ENCODE measurements at places on chromosomes 6 and 20.

- DNase-seq, result no peak
Observed at GRCh38 chr6:127215931-127216330, 50.7 kb upstream of the RNF146 start.

DNA sequence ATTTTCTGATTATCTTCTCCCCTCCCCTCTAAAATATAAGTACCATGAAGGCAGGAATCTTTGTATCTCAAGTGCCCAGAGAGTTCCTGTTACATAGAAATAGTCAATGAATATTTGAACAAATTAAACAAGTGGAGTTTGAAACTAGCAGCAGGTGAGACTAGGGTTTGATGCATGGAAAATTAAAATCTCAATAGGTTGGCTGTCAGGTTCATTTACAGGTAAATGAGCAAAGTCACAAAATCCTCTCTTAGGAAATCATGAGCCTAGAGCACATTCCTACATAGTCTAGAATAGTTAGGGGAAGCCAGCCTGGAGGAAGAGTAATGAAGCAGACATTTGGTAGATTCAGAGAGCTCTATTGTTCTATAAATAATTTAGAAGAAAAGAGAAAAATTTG is 140.4 kb downstream of the HS3ST5 start:
- DNase-seq, result no peak

DNA sequence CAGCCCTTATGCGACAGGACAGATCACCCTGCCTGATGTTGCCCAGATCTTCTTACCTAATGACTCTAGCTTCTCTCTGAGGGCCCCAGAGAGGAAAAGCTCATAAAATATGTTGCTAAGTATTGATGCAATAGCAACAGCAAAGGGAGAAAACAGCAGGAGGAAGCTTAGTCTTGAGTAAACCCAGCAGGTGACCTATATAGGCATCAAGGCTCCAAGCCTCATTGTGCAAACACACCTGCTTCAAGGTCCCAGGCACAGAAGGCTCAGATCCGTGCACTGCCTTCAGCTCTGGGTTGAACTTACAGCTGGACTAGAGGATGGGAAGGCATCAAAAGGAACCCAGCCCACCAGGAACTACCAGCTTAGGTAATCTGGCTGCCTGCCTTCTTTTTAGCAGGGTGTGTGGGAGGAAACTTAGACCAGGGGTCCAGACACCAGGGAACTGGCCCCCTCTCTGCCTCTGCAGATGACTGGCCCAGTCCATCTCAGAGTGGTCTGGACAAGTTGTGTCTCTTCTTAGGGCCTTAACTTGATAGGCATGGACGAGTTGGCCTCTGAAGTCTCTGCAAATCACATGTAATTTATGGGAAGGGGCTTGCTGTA is 34.4 kb downstream of the TGM3 start:
- DNase-seq, result no peak

GRCh38 chr6:132392792-132393191 is 8.5 kb downstream of the MOXD1 start:
- DNase-seq, result no peak

DNA sequence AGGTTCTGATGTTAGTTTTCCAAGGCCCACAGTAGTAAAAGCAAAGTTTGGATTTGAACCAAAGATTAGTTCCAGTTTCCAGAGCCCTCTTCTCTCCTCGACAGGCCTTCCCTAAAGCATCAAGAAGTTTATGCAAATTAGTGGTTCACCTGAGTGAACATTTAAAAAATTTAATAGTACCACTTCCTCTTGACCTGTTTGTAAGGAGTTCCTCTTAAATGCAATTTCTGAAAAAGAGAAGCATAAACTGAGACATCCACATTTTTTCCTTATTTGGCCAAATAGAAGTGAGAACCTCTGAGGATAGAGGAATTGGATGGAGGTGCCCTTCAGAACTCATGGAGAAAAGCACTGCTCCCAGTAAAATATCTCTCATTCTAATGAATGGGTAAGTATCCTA is 1.2 kb upstream of the DSE start:
- no peak for DNase-seq

DNA sequence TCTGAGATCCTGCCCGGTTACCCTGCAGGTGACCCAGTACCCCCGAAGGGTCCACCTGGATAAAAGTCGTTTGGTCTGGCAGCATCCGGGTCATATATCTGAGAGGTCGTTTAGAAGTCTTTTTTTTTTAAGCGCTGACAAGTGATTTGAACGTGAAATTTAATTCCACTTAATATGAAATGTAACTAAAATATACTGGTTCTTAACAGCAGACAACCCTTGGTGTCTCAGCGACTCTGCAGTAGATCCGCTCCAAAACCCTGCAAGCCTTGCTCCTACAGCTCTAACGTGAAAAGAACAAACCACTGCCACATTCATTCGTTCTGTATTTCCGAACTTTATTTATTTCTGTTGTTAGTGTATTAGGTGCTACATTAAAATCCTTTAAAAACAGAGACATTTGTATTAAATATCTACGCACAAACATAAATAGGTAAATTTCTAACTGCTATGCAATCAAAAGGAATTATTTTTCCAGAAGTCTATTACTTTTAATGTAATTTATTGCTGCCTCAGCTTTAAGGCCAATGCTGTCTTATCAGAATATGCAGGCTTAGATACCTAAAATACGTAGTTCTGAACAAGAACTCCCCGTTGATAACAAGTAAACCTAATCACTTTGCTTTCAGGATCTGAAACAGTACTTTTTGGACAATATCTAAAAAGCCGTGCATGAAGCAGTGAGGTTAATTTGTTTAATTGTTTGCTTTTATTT is 33.5 kb upstream of the TCF21 start:
- DNase-seq, result no peak

- DNase-seq, result no peak
Observed at GRCh38 chr20:7189231-7189630, 421.7 kb downstream of the BMP2 start.

DNA sequence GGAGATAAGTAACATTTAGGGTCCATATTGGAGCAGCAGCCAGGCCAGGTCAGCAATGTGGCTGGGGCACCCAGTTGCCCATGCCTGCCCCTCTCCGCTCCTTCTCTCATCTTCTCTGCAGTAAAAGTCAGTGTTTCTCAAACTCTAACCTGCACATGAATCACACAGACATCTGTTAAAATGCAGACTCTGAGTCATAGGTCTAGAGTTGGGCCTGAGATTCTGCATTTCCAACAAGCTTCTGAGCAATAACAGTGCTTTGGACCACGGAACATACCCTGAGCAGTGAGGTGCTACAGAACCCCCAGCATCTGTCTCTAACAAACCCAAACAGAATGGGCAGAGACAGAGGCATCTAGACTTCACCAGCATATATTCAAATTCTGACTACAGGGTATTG is 10.1 kb downstream of the PHF10 start:
- no peak for DNase-seq

GRCh38 chr20:59678288-59678687 is 73.9 kb downstream of the PHACTR3 start:
- DNase-seq, result no peak

DNA sequence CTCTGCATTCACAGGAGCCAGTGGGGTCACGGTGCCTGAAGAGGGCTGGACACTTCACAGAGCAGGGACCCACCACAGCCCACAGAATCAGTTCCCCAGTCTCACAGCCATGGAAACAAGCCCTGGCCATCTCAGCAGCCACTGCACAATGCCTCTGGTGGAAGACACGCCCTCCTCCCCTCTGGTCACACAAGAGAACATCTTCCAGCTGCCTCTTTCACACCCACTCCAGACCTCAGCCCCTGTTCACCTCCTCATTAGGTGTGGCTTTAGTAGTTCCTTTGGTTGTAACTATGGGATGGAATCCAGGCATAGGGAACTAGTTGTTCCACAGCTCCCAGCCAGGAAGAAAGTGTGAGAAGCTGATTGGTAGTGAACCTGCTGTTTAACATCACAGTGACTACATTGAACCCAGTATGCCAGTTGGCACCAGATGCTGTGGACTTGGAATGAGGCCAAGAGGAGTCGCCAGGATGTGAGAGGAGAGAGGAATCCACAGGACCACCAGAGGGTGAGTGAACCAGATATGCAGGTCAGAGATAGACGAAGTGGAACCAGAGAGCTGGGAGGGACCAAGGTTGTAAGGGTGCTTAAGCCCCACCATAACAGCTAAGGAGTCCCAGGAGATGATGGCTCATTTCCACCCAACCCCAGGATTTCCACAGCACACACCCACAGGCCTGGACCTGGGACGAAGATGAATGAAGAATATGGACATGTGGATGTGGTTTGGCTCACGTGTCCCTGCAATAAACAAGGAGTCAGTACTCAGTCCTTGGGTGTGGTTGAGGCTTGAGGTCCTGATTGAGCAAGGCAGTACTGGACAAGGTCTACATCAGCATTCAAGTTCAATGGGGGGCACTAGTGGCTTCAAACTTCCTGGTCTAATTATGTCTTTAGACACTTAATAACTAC is 8.8 kb upstream of the BTN3A3 start:
- DNase-seq, result no peak

GRCh38 chr6:43241446-43241845 is 1.8 kb upstream of the TTBK1 start:
- no peak for DNase-seq

DNA sequence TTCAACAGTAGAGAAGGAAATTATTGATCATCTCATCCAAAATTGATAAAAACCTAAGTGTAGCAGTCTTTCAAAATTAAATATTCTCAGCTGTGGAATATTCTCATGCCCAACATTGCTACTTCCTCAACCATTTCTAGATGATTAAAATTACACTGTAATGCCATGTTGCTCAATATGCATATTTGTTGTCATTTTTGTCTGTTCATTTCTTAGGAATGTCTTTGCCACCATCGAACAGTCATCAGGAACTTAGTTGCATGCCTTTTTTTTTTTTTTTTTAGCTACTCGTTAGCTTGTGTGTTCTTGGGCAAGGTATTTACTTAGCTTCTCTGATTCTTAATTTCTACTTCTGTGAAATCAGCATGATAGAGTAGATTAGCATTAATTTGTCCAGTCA is 188.6 kb downstream of the DTNBP1 start:
- no peak for DNase-seq

- DNase-seq, result no peak
Observed at GRCh38 chr6:166165558-166166313, 1.9 kb downstream of the TBXT start.

All from mucosa of gallbladder (tissue), 1 donor.